ENCODE measurements at places on chromosomes 7 and 10.

DNA sequence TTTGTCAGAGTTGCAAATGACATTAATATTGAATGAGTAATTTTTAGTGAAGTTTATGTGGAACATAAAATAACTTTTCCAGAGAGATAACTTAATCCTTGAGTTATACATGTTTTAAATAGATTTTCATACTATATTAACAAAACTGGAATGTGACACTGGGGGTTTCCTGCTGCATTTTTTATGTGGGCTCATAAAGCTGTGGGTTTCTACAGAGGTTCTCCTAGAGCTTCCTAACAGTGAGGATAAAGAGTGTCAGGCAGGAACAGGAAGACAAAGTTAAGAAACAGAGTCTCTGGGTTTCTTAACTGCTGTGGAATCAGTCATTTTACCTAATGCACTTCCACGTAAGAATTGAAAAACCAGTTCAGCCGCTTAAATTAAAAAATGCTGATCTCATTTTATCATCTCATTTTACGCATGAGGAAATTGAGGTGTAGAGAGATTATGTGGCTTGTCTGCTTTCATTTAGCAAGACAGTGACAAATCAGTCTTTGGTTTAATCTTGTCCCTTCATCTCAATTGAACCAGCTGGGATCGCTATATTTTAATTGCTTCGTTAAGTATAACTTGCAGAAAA lies 5.0 kb downstream of the CD36 start:
- DNase-seq: no peak

DNA sequence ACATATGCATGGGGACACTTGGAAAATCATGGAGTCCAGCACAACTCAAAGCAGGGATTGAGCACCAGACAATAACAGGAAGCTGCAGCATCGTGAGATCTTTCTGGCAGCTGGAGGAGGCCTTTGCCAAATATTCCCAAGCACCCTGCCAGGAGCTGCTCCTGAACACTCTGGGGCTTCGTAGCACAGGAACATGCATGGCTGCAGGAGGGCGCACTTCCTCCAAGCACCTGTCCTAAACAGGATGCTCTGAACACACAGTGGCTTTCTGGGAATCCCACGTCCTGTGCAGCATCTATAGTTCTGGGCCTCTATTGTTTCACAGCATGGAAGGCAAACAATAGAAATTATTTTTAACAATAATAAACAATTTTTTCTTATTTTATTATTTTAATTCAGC lies 4.1 kb downstream of the ABLIM1 start:
- DNase-seq: no peak

DNA sequence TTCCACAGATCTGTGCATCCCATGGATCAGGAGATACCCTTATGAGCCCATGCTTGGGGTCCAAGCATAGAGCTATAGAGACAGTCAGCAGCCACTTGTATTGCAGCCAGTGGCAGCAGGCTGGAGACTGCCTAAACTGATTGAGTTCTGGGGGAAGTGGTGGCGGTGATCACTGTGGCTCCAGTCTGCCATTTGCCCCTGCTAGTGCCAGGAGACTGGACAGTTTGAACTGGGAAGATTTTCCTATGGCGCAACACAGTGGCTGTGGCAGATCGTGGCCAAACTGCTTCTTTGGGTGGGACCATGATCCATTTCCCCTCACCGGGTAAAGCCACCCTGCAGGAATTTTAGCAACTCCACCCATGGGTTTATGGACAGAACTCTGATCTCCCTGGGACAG lies 679.7 kb upstream of the SEMA3D start:
- DNase-seq: no peak

- DNase-seq: no peak
Measured at GRCh38 chr7:158495216-158495615, 92.4 kb downstream of the PTPRN2 start.

GRCh38 chr10:3737864-3738263 lies 47.1 kb downstream of the KLF6 start:
- DNase-seq: no peak

DNA sequence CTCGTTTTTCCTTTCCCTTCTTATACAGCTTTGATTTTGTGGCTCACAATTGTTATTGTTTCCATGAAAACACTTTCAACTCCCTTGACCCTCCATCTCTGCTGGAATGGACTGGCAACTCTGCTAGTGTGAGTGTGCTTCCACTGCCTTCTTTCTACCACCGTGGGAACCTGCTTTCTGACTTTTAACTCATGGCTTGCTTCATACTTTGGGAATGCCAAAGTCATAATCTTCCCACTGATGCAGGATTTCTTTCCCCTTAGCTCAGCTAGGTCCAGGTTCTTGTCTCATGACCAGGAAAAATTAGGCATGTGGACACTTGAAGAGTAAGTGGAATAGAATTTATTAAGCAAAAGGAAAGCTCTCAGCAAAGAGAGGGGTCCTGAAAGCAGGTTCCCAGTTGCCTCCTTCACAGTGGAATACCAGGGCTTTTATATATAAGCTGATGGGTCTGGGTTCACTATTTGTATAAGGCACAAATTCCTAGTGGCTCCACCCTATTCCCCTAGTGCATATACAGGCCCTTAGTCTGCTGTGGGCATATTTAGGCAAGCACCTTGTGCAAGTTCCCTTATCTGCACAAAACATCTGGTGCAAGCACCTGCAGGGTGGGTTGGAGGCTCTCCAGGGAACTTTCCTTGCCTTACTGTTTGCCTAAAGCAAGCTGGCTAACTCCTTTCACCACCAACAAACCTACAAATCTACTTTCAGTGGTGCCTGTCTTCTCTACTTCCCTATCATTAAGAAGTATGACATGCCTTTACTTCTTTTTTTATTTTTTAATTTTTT lies 119.5 kb downstream of the CFAP58 start:
- no peak for DNase-seq

- DNase-seq: peak; percentile 67
Measured at GRCh38 chr10:79196470-79197461, 128.0 kb downstream of the ZMIZ1 start.

- DNase-seq: no peak
Measured at GRCh38 chr10:112393341-112393740, 19.4 kb downstream of the ACSL5 start.

GRCh38 chr7:123715198-123715597 lies 33.6 kb downstream of the WASL start:
- no peak for DNase-seq

- no peak for DNase-seq
Measured at GRCh38 chr7:132739271-132739955, 163.1 kb upstream of the PLXNA4 start.

- DNase-seq: no peak
Measured at GRCh38 chr7:131145770-131146169, 181.9 kb upstream of the MKLN1 start.

GRCh38 chr7:143882604-143883078 lies 19.3 kb downstream of the TCAF1 start:
- no peak for DNase-seq

DNA sequence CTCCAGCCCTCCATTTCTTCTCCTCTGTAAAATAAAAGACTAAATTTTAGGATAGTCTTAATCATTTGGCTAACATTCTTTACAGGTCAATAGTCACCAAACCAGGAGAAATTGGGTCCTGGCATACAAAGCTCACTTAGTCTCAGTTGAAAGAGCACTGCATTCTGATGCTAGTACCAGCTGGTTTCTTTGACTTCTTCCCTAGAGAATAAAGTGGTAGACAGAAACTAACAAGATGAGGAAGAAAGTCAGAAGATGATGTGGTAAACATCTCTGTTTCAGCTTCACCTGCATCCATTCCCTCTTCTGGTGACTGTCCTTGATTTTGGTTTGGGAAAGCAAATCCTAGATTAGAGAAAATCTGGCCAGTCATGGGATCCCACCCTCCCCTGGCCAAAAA lies 37.2 kb downstream of the NKX2-3 start:
- no peak for DNase-seq

GRCh38 chr7:107609811-107610261 lies 29.8 kb downstream of the BCAP29 start:
- DNase-seq: no peak

DNA sequence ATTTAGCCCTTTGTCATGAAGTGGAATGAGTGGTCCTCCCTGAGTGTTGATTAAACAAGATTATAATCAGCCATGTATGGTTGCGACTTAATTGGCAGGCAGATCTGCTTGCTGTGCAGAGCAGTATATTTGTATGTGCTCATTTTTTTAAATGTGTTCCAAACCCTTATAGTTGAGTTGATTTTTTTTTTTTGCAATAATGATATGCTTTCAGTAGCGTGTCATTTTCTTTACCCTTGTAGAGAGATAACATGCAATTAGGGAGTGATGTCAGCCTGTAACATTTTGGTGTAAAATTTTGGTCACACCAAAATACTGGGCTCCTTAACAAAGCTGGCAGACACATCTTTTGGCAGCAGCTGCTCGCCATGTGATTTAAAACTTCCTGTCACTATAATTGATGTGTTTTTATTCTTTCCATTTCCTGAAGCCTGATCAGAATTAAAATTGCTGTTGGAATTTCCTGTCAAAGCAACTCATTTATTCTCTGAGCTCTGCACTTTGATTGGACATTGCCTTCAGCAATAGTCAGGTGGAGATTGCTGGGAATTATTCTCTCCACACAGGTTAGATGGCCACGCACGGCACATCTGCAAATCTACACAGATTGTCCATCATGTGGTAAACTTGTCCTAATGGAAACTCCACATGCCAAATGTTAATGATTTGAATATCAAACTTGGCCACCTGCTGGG lies 125.3 kb downstream of the DYNC1I1 start:
- no peak for DNase-seq

- no peak for DNase-seq
Measured at GRCh38 chr7:587767-588166, 68.1 kb upstream of the PDGFA start.

- no peak for DNase-seq
Measured at GRCh38 chr7:24455813-24456525, 117.3 kb upstream of the PALS2 start.

DNA sequence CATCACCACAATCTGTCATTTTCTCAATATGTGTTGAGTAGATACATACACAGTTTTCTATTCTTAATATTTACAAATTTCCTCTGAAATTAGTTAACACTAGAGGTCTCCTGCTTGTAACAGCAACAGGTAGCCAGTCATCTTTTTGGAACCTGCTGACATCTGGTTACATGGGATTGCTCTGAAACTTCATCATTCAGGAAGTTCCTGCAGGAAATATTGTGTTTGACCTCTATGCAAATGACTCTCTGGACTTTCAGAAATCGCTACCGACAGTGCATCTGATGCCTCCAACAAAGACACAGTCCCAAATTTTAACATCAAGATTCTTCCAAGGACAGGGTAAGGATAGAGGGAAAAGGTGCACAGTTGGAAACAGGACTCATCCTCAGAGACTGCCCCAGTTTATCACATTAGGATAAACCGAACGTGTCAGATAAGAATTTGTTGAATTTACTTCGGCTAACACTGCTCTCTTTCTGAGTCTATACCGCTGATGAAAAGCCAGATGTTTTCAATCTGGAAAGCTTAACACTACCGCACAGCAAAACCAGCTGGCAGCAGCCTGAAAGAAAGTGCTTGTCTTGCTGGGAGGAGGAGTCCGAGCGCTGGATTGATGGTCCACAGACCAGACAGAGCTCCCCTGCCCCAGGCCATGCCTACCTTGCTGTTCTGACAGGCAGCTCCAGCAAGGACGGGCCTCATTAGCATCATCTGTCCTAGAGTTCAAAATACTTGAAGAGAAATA lies 633.4 kb downstream of the PARD3 start:
- no peak for DNase-seq

DNA sequence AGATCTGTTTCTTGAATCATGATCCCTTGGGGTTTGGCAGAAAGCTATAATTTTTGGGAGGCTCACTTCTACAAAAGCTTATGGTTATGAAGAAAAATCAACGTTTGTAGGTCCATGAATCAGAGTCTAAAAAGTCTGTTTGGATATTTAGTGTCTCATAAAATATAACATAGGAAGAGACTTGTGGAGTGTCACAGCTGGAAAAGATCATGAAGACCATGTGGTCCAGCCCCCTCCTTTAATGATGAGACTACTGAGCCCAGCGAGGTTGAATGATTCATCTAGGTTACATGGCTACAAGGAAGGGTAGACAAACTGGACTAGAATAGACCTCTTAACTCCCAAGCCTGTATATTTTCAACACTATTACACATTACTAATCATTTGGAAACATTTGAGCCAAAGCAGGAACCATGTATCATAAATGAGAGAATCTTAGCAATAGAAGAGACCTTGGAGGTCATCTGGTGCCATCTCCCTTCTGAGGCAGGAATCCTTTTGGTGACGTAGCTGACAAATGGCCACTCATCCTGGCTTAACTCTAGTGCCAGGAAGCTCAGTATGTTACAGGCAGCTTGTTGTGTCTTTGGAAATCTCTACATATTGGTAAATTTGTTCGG lies 152.5 kb downstream of the CREB5 start:
- DNase-seq: no peak

GRCh38 chr7:98374285-98374680 lies 26.6 kb downstream of the BAIAP2L1 start:
- DNase-seq: no peak

- no peak for DNase-seq
Measured at GRCh38 chr7:27156508-27156898, at the start of gene HOXA7. TSS of gene HOXA7 (minus strand) at chr7:27156675. CDS start at chr7:27156545, 130 bp downstream.

GRCh38 chr10:484441-484924 lies 205.0 kb downstream of the DIP2C start:
- DNase-seq: no peak

DNA sequence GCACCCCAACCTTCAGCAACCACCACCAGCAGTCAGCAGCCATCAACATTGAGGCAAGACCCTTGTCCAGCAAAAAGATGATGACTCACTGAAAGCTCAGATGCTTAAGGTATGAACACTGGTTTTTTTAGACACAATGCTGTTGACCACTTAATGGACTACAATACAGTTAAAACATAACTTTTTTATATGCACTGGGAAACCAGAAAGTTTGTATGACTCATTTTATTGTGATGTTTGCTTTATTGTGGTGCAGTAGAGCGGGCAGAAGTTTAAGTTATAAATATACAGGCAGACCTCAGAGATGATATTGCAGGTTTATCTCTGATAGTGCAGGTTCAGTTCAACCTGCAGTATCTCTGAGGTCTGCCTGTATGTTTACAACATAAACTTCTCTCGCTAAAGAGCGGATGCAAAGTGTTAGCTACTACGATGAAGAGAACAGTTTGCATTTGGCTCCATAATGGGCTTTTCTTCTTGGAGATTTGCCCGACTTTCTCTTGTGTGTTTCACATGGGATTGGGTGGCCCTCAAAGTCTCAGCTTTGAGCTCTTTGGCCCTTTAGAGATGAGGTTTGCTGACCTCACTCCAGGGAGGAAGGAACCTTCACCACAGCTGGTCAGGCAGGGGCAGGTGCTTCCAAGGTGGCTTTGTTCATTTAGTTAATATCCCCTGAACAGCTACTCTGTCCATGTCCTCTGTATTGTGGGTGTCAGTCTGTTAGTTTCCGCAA lies 84.4 kb upstream of the SHH start:
- DNase-seq: no peak
